Left lobe of liver (tissue), 2 donors: ENCODE measurements at places on chromosomes 5 and 9.

DNA sequence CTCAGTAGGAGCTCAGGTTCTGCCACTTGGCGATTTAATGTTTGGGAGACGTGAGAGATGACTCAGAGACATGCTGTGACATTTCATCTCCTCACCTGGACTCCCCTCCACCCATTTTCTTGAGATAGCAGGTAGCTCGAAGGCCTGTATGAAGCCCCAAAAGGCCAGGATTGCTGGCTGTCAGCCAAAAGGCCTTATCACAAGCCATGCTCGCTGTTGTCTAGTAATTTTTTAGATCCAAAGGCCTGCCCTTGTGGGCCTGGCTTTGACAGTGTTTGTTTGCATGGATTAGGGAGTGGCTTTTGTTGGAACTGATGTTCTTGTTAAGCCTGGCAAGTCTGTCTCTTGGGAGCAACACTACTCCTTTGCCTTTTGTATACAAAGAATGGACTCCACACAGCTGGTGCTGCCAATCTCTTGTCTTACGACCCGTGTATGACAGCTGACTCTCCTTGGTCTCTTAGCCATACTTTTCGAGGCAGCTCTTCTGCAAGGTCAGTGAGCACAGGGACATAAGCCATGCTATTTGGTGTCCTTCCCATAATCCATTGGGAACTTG, 22.7 kb downstream of the CAVIN4 start:
- no peak for DNase-seq

DNA sequence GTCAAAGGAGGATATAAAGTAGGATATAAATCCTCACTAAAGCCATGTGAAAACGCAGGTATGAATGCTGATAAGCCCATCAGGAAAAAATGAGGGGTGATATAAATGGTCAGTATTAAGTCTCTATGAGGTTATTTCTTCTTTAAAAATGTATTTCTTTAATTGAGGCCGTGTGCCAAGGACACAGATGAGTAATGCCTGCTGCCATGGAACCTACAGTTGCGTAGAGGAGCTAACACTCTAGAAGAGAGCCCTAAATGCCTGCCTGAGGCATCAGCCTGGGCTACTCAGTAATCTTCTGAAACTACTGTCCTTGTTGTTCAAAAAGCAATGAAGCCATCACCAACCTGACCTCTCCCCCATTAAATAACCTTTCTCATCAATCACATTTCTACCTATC, 84.9 kb downstream of the KLHL3 start:
- DNase-seq = no peak

GRCh38 chr9:131868766-131869165, 128.9 kb upstream of the RAPGEF1 start:
- DNase-seq = no peak

DNA sequence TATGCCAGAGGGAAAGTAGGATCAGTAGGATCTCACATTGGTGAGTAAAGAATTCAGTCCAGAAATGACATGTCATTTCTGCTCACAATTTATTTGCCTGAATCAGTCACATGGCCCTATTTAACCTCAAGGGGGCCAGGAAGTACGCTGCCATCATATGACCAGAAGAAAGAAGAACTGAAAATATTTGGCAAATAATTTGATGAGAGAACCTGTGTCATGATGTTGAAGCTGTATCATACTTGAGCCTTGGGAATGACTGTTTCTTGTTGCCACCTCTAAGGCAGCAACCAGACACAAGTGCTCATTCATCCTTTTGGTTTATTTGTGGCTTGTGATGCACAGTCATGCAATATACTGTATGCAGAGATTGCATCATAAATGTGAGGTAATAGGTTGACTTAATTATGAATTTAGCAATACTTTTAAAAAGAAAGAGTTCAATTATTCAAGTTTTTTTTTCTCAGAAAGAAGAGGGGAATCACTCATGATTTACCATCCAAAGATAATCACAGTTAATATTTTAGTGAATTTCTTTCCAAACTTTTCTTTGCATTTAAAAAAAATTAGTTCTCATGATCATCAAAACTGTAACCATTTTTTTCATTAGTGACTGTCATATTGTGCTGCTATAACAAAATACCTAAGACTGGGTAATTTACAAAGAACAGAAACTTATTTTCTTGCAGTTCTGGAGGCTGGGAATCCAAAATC, 8.2 kb upstream of the ZFYVE16 start:
- no peak for DNase-seq

GRCh38 chr9:98007251-98007928, 24.2 kb downstream of the ANP32B start:
- DNase-seq = no peak

DNA sequence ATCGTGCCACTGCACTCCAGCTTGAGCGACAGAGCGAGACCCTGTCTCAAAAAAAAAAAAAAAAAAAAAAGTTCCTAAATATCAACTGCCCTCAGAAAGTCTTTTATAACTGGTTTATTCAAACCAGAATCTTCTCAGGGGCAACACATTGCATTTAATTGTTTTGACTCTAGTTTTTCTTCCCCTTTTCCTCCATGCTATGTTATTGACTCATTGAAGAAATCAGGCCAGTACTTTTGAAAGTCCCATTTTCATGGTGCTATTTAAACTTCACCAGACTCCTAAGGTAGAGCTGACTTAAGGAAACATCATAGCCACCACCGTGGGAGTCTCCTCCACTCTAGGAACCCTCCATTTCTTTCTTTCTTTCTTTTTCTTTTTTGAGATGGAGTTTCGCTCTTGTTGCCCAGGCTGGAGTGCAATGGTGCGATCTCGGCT, 83.1 kb upstream of the IL6ST start:
- no peak for DNase-seq

GRCh38 chr9:137030538-137031527, 1.1 kb downstream of the FUT7 start:
- no peak for DNase-seq

DNA sequence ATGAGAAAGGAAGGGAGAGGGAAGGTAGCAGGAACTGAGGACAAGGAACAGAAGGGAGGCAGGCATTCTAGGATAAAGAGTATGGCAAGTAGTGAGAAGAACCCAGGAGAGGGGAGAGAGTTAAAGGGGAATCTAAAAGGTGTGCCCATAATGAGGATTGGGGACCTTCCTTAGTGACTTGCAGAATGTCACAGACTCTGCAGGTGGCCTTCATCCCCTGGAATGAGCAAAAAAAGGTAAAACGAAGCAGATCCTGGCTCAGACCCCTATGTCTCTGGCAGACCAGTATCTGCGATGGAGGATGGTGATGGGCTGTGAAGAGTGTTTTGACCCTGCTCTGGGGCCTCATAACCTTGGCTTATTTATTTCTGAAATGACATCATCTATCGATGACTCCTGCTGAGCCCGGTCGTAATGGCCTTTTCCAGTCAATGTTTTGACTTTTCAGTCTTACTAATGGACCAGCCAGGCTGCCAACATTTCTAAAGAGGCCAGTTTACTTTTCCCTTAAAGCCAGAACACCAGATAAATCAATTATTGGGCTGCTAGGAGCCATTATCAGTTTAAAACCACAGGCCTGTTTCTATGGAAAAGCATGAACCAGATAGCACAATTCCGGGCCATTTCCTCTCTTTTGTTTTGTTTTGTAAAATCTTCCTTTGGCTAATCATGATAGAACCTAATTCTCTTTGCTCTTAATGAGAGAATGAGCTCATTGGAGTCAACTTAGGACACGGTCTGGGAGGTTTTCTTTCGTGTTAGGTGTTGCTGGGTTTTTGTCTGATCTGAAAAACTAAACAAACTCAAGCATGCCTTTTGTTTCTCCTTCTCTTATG, 3.1 kb downstream of the TMOD1 start:
- no peak for DNase-seq

DNA sequence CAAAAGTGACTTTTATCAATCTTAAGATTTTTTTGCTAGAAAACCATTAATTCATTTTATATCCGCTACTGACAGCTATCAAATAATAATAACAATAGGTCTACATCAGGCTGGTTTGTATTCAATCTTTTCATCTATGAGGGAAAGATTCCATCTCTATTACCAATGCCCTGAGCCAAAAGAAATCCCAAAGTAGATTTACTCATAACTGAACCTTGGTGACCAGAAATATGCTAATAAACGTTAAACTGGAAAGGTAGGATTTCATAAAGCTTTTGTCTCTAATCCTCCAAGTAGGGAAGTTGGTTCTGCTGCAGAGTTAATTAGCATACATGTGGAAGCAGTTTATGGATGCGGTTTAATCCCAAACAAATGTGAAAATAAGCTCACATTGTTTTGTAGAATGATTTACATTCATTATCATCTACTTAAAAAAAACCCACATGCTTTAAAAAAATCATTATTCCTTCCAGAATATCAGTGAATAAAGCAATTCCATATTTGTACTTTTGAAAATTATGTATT, 715.5 kb downstream of the CETN3 start:
- DNase-seq = no peak

GRCh38 chr5:54581831-54582548, 64.4 kb downstream of the SNX18 start:
- no peak for DNase-seq

DNA sequence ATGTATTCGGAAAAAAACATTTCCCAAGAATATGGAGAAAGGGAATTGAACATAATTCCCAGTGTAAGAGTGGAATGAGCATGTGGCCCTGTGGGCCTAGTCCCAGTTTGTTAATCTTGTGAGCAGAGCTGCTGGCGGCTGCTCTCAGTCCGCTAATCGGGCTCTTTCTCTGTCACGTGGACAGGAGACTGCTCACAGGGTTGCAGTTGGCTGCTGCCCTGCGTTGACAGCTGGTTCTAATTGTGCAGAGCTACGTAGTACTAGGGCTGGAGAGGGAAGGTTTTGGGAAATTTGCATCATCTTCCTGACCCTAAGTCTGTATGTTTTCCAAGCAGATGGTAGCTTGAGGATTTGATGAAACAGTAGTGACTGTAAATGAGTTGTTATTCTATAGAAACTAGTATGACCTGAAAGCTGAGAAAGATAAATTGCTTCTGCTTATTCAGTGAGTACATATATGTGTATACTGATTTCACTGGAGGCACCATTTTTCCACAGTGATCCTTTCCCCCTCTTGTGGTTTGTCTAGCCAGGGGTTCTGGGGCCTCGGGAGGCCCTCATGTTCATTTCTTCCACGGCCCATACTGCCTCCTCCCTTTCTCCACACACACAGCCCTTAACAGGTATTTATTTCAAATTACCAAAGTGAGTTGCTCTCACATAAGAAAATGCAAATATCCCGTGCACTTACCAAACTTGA, 100.6 kb downstream of the ANGPTL2 start:
- no peak for DNase-seq

- no peak for DNase-seq
Measured at GRCh38 chr5:95739857-95740256, 8.7 kb downstream of the RHOBTB3 start.

DNA sequence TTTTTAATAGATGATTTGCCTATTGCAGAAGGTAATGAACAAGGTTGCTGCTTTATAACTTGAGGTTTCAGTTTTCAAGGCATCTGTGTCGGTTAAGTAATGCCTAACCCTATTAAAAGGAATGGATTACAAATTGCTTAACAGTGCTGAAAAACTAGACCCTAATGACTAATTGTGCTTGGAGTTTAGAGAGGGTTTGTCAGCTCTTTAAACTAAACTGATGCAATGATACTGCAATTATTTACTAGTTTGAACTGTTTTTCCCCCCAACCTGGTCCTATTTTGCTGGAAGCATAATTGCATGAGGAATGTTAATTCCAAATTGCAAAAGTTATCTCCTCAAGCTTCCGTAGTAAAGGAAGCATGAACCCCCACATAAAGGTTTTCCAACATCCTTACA, 39.3 kb upstream of the TLX3 start:
- no peak for DNase-seq

DNA sequence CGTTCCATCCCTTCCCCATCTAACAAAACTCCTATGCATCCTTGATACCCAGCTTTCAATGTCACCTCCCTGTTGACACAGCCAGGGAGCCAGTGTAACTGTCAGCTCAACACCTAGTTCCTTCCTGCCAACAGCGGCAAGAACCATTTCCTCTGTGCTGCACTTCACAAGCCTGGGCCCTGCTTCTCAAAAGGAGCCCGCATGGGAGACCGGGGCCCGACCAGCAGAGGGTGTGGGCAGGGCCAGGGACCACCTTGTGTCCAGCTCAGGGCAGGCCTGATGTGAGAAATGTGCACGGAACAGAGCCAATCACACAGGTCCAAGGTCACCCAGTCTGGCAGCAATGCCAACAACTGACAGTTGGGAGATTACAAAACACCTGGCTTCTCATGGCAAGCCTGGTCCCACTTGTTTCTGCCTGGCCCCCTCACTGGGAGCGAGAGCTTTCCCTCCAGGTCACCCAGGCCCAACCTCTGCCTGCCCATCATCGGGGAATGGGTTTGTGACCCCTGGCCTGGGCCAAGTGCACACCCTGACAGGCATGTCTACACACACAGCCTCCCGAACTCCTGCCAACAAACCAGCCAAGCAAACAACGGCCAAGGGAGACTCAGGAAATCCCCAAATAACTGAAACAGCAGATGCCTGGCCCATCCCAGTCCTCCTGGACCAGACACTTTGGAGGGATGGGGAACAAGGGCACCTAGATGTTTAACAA, 3.1 kb downstream of the RNF44 start:
- DNase-seq = peak; percentile 87

DNA sequence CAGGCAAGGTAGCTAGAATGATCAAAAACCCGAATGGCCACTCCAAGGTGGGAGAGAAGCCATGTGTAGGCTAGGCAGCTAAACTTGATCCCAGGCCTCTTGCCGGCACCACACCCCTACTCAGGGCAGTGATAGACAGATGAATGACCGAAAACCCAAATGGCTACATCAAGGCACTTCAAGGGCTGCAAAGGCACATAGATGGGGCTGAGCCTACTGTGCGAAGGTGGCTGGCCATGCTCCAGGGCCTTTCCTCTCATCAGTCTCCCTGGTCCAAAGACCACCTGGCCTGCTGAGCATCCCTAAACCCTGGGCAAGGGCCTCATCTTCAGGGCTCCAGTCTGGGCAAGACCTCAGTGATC, 3.7 kb upstream of the TIFAB start:
- DNase-seq = no peak

GRCh38 chr9:97562542-97562941, 61.1 kb downstream of the TMOD1 start:
- no peak for DNase-seq

GRCh38 chr5:14838396-14839319, 32.9 kb downstream of the ANKH start:
- no peak for DNase-seq

DNA sequence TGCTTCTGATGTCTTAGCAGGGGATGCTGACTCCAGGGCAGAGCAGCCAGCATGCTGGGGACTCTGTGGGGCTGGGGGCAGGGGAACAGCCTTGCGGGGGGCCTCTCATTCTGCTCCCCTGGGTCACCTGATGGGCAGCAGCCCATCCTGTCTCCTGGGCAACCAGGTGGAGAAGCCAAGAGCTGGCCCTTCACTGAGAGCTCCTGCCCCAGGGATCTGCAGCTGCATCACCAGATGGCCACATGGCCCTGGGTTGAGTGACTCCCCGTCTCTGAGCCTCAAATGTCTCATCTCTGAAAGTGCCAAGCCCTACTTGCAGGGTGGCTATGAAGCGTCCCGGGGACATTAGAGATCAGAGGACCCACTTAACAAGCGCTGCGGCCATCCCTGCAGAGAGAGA, 49.1 kb downstream of the LRSAM1 start:
- no peak for DNase-seq

- DNase-seq = no peak
Measured at GRCh38 chr5:98096155-98096554, 677.3 kb upstream of the RGMB start.

GRCh38 chr5:76626738-76627137, 3.5 kb upstream of the F2RL2 start:
- DNase-seq = no peak
